ENCODE measurements at places on chromosomes 7 and 10.

- no peak for DNase-seq
Measured at GRCh38 chr7:50528266-50529092, 36.7 kb downstream of the DDC start.

- DNase-seq = no peak
Measured at GRCh38 chr10:133231946-133232574, 2.0 kb downstream of the UTF1 start.

GRCh38 chr10:77836299-77836820 lies 90.2 kb downstream of the DLG5 start:
- DNase-seq = peak; percentile 44

- no peak for DNase-seq
Measured at GRCh38 chr10:56116684-56117083, 244.4 kb downstream of the ZWINT start.

- no peak for DNase-seq
Measured at GRCh38 chr7:51455513-51455912, 138.9 kb upstream of the COBL start.

DNA sequence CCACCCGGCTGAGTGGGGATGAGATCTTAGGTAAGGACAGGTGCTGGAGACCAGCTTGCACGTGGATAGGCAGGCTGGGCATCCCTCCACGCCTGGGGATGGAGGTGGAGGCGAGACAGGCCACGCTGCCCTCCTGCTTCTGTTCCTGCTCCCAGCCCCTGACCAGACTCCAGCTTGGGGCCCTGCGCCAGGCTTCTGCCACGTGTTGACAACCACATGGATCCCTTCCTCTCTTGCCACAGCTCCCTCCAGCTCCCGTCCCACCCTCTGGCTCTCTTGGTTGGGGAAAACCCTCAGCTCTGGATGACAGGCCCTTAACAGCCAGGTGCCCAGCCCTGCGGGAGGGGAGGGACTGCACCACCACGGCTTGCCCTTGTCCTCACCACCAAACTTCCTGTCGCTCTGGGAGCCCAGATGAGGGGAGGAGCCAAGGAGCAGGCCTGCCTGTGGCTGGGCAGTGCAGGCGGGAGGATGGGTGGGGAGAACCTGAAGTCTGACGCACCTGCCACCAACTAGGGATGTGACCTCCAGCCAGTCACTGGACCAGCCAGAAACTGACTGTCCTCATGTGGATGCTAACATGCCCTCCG lies 36.0 kb downstream of the KCNH2 start:
- no peak for DNase-seq

DNA sequence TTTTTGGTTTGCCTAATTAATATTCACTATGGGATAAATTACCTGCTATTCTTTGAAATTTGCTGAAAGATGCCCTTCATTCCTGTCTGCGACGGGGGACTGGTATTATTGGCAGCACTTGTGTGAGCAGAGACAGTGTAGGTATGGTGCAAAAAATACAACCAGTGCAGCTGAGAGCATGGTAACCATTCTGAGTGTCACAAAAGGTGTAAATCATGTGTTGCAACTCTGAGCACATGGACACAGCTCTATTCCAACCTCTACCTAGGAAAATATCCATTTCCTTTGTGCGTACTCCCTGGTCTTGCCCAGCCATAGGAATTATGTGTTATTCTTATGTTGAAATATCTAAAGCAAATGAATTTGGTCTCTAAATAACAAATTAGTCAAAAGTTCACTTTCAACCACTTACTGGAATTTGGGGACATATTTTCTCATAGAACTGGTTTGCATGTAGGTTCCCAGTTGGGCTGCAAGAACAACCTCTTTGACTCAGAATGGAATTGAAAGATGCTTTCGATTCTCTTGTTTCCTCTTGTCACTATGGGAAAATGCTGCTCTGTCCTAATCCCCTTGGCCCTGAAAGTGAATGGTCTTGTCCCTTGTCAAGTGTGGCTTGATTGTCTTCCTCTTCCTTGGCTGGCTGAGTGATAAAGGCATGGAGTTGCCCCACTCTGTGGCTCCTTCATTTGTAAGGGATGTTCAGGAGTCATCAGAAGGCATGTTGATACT lies 57.0 kb downstream of the CELF2 start:
- no peak for DNase-seq

DNA sequence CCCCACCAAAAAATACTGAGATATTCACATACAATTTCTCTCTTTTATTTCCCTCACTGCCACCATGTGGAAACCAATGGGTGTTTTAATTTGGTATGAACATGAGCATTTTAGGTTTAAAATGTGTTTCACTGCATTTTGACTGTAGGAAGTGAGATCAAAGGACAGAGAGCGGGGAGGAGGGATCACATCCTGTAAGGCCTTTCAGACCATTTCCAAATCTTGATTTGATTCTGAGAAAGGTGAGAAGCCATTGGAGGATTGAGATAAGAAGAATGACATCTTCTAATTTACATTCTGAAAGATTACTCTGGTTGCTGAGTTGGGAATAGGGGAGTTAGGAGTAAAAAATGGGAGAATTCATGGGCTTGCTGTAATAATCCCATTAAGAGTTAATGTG lies 42.5 kb downstream of the GPR141 start:
- no peak for DNase-seq

DNA sequence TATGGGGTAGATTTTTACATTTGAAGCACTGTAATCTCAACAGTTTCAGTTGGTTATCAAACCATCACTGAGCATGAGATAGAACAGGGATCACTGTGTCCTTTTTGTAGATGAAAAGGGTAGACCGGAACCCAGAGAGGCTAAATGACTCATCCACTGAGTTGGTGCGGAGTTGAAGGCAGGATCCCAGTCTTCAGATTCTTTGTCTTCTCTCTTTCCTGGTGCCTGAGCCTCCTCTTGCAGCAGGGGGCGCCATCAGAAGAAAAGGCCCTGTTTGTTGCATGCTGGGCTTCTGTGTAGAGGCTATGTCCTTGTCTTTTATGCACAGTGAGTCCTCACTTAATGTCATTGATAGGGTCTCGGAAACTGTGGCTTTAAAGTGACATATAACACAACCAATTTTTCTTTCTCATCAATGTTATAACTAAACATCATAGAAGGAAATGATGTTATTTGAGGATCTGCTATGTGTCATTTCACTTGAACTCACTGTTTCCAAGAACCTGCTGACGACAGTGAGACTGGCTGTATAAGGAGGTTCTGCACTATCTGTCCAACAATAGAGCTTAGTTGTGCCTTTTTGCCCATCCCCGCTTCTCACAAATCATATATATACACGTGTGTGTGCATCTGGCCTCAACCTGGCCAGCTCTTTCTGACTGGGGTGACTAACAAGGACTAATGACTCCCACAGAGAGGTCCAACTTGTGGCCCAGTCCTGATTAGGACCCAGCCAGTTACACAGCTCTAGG lies 14.3 kb downstream of the ZNF282 start:
- DNase-seq = no peak

Data from NCI-H1048 (cell line).